ENCODE measurements at places on chromosomes 13 and 19. TPM values are rescaled to one million over a fixed set of nuclear protein-coding genes. Genes with fewer than 3 reads are reported as not detected.

NLRP4 gene
- not detected for polyA plus RNA-seq

CABP5 gene
- polyA plus RNA-seq: not detected

ONECUT3 gene
- polyA plus RNA-seq: 0.04 TPM

LRRC4B gene
- polyA plus RNA-seq: 8.5 TPM

RB1 gene
- 59.2 TPM for polyA plus RNA-seq

SPRED3 gene
- polyA plus RNA-seq: 0.59 TPM

CNN1 gene
- 179 TPM for polyA plus RNA-seq

CCL25 gene
- polyA plus RNA-seq: not detected

DNA sequence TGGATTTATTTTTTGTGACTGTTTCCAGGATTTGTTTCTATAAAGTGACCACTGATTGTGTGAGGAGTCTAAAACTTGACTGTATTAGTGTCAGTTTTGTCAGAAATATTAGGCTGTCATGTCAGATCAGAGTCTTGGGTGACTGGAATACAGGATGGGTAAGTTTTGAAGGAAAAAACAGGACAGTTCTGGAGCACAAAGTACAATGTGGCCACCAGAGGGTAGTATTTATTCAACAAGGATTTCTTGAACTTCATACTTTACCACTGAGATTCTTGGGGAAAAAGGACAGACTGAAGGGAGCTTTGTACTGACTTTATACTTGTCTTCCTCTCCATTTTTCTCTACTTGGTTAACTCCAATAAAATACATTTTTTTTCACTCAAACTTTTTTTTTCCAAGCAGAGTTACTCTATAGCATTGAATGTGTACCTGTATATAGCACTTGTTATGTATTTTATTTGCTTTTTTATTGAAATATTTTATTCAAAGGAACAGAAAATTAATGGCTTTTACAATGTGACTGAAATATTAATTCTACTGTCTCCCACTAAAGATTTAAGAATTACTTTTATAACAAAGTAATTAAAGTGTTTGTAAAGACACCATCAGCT is 51.1 kb downstream of the LMO7 start:
- DNase-seq: no peak

DNA sequence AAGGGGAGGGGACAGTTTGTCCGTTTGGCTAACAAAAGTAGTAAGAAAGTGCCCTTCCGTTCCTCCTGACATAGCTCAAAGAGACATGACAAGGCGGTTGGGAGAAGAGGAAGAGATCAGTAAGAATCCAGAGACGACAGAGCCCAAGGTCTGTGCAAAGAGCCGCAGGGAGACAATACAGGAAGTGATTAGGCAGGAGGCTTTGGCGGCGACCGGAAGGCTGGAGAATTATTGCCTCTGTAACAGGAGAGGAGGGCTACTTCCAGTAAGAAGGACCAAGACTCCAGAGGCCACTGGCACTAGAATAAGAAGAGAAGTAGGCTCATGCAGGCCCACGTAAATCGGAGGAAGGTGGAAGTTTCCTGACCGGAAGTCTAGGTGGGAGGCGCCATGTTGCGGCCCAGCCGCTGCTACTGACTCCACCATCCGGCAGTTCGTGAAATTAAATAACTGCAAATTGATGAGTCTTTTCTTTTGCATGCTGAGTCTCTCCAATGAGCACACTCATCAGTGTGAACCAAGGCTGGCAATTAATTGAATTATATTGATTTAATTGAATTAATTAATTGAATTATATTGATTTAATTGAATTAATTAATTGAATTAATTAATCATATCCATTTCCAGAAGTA is 9.9 kb downstream of the RFX2 start:
- no peak for DNase-seq

GRCh38 chr13:44819245-44819644 is 170.0 kb downstream of the NUFIP1 start:
- DNase-seq: no peak

GRCh38 chr13:114286808-114287207 is 5.4 kb downstream of the UPF3A start:
- DNase-seq: no peak

DNA sequence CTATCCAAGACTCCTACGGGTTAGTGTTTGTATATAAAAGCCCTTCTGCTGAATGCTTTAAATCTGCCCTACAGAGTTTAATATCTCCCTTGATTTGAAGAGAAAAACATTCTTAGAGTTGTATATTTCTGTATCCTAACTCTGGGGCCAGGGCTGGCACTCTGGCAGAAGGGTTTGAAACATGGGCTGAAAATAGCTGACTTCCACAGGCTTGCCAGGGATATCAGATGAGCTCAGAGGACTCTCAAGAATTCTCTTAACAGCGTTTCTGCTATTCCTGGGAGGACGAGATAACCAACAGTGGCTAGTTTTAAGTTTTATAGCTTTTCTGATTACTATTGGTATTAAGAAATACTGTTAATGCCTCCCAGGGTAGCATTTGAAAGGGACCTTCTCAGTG is 127.5 kb downstream of the LIG4 start:
- no peak for DNase-seq

DNA sequence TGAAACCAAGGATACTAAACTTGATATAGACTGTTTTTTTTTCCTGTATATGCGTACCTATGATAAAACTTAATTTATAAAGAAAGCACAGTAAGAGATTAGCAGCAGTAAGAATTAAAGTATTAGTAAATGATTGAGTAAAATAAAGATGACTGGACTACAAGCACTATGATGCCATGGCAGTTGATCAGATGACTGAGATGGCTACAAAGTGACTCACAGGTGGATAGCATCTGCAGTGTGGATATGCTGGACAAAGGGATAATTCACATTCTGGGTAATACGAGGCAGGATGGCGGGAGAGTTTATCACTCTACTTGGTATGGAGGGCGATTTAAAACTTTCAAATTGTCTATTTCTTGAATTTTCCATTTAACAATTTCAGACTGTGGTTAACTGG is 11.8 kb downstream of the HTR2A start:
- DNase-seq: no peak

GRCh38 chr19:45767410-45767880 is 1.6 kb downstream of the SIX5 start:
- DNase-seq: peak; percentile 65

- DNase-seq: no peak
Measured at GRCh38 chr19:29974701-29975100, 32.7 kb downstream of the URI1 start.

- DNase-seq: no peak
Measured at GRCh38 chr13:32162395-32163005, 130.9 kb downstream of the FRY start.

DNA sequence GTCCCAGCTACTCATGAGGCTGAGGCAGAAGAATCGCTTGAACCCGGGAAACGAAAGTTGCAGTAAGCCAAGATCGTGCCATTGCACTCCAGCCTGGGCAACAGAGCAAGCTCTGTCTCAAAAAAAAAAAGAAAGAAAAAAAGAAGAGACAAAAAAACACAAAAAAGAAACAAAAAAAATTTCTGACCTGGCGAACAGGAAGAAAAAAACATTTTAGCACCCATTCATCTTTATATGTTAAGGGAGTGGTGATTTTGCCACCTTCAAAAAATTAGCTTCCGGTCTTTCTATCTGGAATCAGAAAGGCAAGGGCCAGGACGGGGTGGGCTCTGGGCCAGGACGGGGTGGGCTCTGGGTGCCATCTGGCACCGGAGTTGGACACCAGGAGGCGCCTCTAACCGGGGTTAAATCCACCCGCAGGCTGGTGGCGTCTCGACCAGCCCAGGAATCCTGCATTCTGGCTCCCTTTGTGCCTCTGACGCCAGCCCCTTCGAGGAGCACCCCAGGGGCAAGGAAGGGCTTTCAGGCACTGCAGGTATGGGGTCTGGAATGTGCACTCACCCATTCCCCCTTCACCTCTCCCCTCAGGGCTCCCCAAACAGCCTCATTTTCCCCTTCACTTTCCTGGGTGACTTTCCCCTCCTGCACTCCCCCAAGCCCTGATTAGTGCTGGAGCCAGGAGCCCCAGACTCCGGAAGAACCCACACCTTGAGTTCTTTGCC is 10.4 kb upstream of the ZSWIM4 start:
- no peak for DNase-seq

DNA sequence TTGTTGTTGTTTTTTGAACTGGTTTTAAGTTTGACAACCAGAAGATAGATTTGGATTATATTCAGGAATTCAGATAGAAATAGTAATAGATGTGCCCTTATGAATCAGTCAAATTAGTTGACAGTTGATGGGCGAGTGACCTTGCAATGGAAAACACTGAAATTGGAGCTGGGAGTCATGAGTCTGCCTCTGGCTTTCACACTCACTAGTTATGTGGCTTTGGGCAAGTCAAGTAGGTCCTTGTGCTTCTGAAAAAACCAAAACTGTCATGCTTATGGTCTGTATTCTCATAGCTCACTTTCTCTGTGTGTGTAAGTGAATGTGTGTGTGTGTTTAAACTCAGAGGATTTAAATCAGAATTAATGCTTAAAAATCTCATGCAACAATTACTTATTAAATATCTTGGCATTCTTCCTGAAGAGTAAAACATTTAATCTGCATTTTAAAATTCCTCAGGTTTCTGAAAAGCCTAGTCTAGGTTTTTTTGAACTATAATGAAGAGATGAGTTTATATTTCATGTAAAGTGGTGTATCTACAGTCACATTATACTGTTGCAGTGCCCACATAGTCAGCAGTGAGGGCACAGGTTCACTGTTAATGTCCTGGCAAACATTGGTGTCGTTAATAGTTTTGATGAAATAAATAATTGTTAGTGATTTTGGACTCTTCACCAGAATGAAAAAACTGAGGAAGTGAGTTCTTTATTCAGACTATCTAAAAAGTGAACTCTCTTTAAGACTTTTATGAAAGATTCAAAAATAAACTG is 32.5 kb downstream of the UCHL3 start:
- DNase-seq: no peak

DNA sequence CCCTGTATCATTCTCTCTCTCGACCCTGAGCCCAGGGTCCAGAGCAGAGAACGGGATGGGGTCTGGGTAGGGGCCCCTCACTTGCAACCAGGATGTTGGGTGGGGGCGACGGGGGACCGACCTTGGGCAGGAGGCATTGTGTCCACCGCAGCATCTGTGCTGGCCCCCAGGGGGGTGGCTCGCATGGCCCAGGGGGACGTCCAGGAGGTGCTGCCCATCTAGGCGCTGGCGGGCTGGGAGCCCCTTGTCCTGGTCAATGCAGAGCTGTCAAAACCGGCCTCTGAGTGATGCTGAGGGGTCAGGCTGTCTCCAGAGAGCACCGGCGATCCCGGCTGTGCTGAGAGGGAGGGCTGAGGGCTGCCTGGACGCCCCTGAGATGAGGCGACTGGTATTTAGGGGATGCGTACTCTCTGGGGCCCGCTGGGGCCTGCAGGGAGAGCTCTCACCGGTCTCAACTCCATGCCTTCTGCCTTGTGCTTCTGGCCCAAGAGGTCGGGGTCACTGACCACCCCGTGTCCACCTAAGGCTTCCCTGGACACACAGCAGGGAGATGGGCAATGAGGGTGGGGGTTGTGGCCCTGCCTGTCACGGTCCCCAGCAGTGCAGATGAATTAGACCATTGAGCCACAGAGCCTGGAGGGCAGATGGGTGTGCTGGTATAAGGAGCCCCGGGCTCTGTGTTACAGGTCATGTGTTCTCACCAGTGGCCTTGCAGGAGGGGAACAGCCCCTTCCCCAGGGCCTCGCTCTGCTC is 8.6 kb downstream of the RPS9 start:
- DNase-seq: no peak

- DNase-seq: no peak
Measured at GRCh38 chr19:51681286-51681941, 11.7 kb upstream of the SPACA6 start.

DNA sequence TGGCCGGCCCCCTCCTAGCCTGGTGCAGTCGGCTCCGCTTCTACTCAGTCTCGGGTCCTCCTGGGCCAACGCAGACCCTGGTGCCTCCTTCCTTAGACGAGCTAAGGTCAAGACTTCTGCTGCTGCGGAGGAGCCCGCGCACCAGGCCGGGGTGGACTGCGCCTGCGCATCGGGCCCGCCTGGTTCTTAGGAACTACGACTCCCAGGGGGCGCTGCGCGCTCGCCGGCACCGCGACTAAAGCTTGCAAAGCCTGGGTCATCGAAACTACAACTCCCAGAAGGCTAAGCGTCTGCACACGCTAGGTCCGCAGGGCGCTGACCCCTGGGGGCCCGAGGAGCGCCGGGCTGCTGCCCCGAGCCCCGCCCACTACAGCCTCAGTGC is at the start of gene ZNF835:
Gene ZNF835, minus strand, starts transcription at position 145 of the 382 bp plus-strand sequence. CDS start 6,559 bp downstream, outside the sequence.
- DNase-seq: peak; percentile 88

GRCh38 chr13:73082895-73083294 is 24.1 kb downstream of the KLF5 start:
- no peak for DNase-seq

- DNase-seq: no peak
Measured at GRCh38 chr19:45362291-45362690, 8.1 kb downstream of the ERCC2 start.

DNA sequence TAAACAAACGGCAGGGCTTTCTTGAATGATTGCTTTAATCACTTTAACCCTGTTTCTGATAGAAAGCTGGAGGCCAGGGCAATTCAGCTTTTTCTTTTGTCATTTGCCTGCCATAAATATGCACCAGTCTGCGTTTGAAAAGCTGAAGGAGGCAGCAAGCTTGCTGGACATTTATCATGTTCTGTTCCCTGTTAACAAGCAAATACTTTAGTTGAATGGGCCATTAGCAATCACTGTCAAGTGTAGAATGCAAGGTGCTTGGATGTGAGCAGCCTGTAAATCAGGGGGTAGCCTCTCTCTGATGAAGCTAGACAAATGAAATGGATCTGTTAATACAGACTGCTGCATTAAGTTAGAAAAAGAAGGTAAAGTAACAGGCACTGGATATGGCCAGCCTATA is 7.6 kb downstream of the EFNB2 start:
- DNase-seq: no peak

GRCh38 chr13:105463011-105463501 is 1072.4 kb downstream of the EFNB2 start:
- DNase-seq: no peak

- no peak for DNase-seq
Measured at GRCh38 chr19:54455786-54456422, 6.9 kb downstream of the LENG8 start.

DNA sequence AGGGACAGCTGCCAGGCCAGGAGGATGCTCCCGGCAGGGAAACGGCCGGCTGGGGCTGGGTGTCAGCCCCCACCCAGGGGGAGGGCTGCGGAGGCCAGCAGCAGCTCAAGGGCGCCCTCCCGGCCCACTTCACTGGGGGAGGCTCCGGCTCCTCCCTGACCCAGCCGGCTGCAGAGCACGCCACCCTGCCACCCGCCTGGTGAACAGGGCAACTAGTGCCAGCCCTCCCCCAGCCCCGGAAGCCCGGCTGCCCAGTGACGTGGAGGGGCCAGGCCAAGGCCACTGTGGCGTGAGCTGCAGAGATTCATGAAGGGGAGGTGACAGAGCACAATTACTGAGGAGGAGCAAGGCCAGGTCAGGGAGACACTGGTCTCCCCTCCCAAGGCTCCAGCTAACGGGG is 14.7 kb downstream of the REXO1 start:
- DNase-seq: no peak

GRCh38 chr13:48858122-48858902 is 117.4 kb upstream of the FNDC3A start:
- no peak for DNase-seq

DNA sequence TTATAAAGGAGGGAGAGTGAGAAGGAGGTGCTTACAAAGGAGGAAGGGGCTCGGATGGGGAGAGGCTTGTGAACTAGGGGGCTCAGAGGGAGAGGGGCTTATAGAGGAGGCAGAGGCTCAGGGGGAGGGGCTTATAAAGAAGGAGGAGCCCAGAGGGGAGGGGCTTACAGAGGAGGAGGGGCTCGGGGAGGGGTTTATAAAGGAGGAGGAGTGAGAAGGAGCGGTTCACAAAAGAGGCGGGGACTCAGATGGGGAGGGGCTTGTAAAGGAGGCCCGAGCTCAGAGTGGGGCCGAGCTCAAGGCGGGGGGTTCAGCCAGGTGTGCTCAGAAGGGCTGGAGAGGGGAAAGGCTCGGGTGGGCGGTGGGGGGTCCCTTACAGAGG is 500 bp downstream of the SMIM24 start:
- no peak for DNase-seq
